Thoracic aorta (tissue), 2 donors: ENCODE measurements at places on chromosomes 2 and 18.

DNA sequence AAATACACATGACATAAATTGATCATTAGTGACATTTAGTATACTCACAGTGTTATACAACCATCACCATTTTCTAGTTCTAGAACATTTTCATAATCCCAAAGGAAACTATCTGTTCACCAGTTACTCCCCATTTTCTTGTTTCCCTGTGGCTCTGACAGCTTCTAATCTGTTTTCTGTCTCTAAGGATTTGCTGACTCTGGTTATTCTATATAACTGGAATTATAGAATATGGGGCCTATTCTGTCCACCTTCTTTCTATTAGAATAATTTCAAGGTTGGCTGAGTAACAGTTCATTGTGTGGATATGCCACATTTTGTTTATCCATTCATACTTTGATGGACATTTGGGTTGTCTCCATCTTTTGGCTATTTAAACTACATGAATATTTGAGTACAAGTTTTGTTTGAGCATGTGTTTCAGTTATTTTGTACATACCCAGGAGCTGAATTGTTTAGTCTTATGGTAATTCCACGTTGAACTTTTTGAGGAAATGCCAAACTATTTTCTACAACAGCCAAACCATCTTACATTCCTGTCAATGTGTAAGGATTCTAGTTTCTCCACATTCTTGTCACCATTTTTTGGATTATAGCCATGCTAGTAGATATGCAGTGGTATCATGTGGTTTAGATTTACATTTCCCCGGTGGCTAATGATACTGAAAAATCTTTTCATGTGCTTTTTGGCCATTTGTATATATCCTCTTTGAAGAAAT lies 20.5 kb downstream of the KIAA1328 start:
- no peak for DNase-seq

- no peak for DNase-seq
Measured at GRCh38 chr18:74148543-74149070, 284 bp downstream of the TIMM21 start.

DNA sequence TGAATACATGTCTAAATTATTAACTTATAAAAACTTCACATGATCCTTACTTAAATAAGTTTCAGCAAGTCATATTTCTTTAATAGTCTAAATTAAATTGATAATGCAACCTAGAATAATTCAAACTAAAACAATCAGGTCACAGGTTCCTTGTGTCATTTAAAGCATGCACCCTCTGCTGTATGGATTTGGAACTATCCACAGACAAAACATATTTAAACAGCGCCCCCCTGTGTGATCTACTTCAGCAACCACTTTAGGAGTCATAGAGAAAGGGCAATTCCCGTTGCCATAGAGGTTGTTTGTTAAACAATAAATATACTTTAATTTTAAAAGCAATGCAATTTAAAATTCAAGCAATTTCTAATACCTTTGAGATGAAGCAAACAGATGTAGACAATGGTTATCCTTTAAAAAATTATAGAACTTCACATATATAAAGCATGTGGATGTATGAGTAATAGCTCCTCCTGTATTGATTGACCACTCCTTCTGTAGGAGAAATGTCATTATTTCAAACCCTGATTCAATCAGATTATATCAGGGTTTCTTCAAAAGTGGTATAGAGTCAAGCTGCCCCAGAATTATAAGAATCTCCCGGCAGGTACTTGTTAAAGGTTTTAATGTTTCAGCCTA lies 21.2 kb downstream of the GRB14 start:
- DNase-seq, result no peak

DNA sequence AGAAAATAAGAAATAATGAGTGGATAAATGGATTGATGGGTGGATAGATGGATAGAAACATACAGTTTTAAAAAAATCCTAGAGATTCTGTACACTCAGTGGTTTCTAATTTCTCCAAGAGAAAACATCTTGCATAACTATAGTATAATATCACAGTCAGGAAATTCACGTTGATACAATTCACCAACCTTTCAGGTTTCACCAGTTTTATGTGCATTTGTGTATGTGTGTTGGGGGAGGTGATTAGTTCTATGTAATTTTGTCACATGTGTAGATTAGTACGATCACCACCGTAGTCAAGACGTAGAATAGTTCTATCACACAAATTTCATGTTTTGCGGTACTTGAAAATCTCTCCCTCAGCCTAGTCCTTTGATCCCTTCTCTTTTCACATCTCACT lies 288.2 kb upstream of the LRATD1 start:
- DNase-seq, result no peak
